ENCODE measurements at places on chromosomes 3 and 15.
A peak's percentile ranks its signal among the peaks of the same experiment; 100 is the strongest.

DNA sequence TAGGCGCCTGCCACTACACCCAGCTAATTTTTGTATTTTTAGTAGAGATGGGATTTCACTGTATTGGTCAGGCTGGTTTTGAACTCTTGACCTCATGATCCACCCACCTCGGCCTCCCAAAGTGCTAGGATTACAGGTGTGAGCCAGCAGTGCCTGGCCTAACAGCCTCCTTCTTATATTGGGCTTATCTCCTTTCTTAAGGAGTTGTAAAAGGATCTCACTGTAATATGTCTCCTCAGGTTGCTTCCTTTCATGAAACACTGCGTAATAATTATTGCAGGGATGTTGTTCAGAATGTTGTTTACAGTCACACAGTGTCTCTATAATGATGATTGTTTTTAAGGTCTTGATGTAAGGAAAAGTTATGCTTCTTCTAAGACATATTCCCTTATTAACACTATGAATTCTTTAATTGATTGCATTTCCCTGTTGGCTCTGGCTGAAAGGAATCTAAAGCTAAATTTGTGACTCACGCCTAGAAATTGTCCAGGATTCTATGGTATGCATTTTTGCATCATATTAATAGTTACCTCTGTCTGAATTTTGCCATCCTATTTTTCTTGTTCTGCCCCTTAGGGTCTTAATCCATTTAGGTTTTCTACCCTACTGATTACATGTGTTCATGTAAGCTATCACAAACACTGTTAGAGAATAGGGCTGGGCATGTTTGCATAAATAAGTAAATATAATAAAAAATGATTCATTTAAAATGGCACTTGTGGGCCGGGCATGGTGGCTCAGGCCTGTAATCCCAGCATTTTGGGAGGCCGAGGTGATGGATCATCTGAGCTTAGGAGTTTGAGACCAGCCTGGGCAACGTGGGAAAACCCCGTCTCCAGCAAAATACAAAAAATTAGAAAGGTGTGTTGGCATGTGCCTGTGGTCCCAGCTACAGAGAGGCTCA is 24.5 kb upstream of the RNF111 start:
- no peak for DNase-seq

DNA sequence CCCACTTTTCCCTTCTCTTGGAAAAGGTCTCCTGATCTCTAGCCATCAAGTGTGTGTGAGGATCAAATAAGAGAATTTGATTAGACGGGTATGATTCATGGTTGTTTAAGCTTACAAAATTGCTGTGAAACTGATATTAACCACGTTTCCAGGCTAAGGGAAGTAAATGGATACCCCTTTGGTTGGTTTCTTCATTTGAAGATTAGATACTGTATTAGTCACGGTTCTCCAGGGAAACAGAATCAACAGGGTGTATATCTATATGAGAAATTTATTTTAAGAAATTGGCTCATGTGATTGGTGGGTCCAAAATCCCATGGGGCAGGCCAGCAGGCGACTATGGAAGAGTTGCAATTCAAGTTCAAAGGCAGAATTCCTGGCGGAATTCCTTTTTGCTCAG is 112.7 kb upstream of the SELENOK start:
- no peak for DNase-seq

DNA sequence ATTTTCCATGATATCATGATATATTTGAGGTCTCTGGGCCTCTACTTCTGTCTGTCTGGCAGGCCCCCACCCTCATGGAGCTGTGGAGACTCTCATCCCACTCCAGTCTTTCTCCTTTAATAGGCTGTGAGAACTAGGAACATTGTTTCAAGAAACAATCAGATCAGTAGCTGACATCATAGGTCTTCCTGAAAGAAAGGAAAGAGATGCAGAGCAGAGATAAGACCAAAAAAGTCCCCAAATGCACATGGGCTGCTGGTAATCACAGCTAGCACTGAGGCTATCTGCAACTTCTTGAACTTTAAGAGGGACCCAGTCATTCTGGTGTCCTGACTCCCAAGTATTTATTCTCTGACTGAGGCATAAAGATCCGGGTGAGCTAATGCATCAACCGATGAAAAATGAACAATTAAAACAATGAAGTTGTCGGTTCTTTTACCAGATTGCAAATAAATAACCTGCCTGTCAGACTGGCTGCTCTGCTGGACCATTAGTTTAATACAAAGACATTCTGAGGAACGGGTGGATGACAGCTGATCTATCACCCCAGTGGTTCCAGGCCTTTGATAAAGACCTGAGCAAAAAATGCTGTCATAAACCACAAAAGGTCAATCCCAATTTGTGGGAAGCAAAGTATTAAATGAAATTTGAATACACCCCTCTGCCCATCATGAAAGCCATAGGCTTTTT is 780.8 kb upstream of the GOLIM4 start:
- no peak for DNase-seq

DNA sequence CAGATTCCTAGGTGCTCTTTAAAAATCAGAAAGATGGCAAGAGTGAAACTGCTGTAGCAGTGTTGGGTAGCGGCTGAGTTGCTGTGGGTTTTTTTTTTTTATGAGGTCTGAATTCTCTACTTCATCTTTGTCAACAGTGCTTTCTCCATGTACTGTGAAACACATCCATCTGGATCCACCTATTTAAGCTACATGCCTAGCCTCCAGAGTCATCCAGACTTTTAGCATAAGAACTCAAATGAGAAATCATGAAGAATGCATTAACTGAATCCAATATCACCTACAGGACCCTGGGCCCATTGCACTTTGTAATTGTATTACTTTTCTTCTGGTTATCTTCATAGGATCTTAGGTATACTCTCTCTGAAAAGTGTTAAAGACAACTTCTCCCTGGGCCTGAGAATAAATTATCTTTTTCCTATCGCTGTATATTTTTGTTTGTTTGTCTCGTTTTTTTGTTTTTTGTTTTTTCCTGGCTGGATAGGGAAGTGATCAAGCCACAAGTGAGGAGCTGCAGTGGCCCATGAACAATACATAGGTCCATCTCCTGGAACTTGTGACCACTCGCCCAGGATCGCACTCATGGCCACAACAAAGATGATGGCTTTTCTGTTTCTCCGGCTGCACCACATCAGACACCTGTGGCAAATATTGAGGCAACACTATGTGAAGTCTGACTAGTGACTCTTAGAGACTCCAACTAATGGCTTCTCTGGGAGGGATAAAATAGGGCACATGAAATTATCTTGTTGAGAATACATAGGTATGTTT is 609.9 kb upstream of the AGTR1 start:
- DNase-seq, result no peak

DNA sequence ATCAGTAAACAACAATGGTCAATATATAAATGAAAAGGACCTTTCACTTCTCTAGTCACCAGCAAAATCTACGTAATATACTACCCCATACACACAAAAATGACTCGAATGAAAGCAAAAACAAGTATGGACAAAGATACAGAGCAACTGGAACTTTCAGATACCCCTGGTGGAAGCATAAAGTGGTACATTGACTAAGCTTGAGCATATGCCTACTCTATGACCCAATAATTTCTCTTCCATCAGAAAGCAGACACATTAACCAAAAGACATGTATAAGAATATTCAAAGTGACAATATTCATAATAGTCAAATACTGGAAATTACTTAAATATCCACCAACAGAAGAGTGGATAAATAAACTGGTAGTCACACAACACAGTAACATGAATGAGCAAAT is 86.0 kb downstream of the EFL1 start:
- no peak for DNase-seq

GRCh38 chr3:129934234-129935123 is 40.0 kb upstream of the TRH start:
- peak; percentile 10 for DNase-seq

GRCh38 chr15:23467110-23467600 is 20.1 kb upstream of the GOLGA6L2 start:
- DNase-seq, result no peak

DNA sequence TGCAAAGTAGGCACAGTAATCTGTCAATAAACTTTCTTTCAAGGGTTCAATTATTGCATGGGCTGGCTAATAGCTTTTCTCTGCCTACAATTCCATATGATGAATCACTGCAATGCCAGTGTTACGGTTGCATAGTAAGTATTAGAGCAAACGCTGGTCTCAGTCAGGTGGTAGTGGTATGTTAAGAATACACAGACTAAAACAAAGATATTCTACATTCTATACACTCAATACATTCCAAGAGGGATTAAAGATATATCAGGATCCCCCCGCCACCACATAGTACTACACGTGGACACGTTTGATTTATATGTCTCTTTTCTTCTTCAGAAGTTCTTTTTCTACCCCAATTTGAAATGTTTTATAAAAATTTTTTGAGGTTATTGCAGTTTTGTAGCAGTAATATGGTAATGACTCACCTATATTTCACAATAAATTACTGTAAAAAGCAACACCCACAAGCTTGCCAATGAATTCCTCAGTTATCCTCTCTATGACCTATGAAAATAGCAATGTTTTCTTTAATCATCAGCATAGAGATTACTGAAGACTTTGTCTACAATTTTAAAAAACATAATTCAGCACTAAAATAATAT is 68.2 kb downstream of the CD200R1L start:
- DNase-seq, result no peak
